Transverse colon (tissue), 4 donors: ENCODE measurements at places on chromosomes 11 and 22. TPM values are rescaled to one million over a fixed set of nuclear protein-coding genes. Genes with fewer than 3 reads are reported as not detected.

GRCh38 chr11:124195189-124195734, 12.1 kb downstream of the OR10D3 start:
- DNase-seq: peak; percentile 65

- DNase-seq: no peak
Measured at GRCh38 chr22:44330188-44330743, 17.5 kb upstream of the SHISAL1 start.

- DNase-seq: no peak
Measured at GRCh38 chr11:42114927-42115326, 655.5 kb upstream of the LRRC4C start.

GRCh38 chr11:95277868-95278267, 46.9 kb upstream of the SESN3 start:
- no peak for DNase-seq

DNA sequence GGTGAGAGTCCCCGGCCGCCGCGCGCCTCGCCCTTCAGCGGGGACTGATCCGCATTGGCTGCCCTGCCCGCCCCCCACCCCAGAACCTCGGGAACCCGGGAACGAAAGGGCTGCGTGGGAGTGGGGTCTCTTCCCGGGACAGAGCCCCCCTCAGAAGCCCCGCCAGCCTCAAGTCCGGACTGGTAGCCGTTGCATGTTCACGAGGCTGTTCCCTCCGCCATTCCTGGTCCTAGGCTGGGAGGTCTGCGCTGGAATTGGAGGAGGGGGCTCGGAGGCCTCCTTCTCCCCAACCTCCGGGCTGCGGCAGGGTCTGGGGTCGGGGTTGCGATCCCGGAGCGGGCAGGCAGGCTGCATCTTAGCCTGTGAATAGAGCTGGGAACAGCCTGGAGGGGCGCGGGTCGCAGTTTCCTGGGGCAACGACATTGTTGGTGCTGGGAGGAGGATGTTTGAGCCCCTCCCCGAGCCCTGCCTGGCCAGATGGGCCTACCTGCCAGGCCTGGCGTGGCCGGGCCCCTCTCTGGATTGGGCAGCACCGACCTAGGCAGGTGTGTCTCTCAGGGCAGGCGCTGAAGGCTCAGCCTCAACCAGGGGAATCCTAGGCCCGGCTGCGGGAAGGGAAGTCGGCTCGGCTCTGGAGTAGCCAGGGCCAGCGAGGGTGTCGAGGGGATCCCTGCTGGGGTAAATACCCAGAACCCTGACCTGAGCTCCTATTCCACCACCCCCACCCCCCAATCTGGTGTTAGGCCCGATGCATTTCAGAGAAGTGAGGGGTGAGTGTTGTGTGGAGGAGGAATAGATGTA, 670 bp downstream of the MAPK8IP1 start:
- no peak for DNase-seq

- no peak for DNase-seq
Measured at GRCh38 chr11:116505298-116506262, 267.2 kb downstream of the BUD13 start.

CDON gene
- 10.5 TPM for total RNA-seq

MIEF1 gene
- 31.0 TPM for total RNA-seq

ABCC8 gene
- 3.2 TPM for total RNA-seq

SYT7 gene
- total RNA-seq: 26.2 TPM
